Tibial artery (tissue), 4 donors: ENCODE measurements at places on chromosomes 11 and 22.

DNA sequence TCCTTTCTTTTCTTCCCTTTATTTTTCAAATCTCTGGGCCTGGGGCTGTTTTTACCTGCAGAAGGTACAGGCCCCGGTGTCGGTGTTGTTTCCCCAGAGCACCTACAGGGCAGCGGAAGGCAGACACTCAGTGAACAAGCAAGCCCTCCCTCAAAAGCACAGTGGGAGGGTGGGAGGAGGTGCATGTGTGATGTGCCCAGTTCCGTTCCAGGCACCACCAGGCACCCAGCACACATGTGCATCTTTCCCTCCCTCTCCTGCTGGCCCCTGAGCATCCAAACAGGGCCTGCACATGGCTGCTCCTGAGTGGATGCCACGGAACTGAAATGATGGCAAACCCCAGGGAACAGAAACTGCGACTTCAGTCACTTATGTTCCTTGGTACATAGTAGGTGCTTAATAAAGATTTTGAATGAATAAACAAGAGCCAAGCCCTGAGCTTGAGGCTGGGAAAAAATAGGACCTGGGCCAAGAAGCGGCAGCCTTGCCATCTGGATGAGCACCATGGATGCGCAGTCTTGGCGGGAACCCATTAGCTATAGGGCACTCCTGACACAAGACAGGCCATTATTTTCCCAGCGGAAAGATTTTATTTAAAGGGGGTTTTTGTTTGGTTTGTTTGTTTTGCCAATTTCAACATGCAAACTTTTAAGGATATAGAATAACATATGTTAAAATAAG is 47.8 kb downstream of the ARRB1 start:
- DNase-seq = no peak

- DNase-seq = no peak
Observed at GRCh38 chr22:43205748-43206508, 19.0 kb upstream of the TTLL12 start.

DNA sequence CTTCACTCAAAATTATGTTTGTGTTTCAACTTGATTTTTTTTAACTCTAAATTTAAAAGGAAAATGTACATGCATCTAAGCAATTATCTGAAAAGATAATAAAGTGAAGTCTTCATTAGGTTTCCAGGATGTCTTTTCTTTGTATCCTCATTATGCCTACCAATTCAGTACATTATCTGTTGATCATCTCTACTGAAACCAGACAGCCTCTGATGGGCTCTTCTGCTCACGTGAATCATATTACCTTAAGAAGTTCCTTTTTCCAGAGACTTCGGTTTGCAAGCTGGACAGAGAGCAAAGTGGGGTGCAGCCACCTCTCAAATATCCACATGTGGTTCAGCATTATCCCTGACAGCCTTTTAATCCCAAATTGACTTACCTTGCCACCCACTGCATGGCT is 158.4 kb downstream of the CADM1 start:
- no peak for DNase-seq

GRCh38 chr11:72084076-72084475 is 3.4 kb downstream of the LRRC51 start:
- no peak for DNase-seq

- DNase-seq = no peak
Observed at GRCh38 chr11:120334332-120334731, 1.9 kb upstream of the ARHGEF12 start.

DNA sequence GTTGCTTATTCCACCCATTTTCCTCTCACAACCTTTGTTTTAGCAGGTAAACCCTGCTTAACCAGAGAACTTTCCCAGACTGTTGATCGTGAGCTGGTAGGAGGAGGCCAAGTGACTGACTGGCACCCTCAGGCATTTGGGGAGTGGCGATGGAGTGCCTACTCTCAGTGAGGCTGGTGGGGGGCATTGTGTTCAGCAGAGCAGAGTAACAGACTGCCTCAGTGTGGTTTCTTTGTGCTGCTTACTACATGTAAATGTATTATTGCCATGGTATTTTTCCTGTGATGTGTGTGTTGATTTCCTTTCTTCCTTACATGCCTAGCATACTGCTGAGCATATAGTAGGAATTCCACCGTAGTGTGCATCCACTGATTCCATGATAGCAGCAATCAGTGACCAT is 2.6 kb downstream of the MARK2 start:
- no peak for DNase-seq

DNA sequence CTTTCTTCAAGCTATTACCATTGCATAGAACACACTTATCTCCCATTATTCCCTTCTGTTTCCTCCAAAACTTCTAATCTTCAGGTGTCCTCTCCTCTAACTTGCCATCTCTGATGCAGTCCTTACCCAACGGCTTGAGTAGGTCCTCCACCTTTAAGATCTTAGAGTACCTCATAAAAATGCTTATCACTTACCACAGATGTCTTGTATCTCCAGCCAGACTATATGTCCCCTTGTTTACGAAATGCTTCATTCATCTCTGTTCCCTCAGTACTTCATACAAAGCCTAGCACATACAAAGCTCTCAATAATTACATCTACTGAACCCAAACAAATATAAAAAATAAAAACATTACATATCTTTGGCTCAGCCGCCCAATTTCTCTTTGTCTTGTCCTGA is 49.2 kb downstream of the PAK1 start:
- no peak for DNase-seq

- DNase-seq = no peak
Observed at GRCh38 chr22:23403720-23404688, 176.1 kb downstream of the IGLL1 start.

DNA sequence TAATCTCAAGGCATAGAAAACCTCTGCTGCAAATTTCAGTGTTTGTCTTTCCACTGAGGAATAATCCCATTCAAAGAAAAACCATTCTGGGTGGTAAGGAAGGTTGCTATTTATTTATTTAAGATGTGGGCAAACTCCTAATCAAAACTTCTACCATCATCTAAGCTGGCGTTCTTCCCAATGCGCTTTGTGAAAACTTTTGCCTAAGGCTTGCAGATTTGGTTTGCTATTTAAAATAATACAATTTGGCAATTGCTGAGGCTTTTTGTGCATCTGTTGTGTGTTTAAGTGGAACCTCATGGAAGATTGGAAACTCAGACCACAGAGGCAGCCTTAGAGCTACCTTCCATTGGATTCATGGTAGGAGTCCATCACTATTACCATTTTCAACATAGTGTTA is 309.0 kb downstream of the BLID start:
- DNase-seq = no peak

GRCh38 chr22:30175690-30176288 is 70.8 kb downstream of the LIF start:
- DNase-seq = no peak

DNA sequence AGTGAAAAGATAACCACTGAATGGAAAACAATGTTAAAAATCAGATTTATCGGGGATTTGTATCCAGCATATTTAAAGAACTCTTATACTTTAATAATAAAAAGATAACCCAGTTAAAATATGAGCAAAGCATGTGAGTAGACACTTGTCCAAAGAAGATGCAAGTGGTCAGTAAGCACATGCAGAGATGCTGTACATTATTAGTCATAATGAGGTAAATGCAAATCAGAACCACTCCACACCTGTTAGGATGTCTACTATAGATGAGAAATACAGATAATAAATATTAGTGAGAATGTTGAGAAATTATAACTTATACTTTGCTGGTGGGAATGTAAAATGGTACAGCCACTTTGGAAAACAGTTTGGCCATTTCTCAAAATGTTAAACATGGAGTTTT is 28.0 kb downstream of the QSER1 start:
- no peak for DNase-seq

DNA sequence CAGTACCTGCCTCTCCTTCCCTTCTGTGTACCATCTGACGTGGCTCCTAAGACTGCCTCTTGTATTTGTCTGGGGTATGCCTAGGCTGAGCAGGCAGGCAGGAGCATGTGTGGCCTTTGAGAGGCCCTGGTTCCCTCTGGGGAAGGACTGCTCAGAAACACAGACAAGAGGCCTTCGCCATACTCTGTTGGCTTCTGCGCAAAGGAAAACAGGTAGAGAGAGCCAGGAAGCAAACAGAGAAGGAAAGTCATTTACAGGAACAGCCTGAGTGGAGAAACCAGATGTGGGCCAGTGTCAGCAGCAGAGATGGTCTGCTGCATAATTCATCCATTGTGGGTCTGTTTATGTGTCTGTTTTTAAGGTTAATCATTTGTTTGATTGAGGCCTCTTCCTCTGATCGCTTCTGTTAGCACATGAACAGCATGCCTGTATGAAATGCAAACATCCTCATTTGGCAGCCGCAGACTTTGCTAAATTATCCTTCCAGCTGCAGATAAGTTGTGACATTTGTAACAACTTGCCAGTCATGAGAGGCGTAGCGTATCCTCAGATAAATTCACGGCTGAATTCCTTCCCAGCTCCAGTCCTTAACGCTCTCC is 119.4 kb downstream of the GALNT18 start:
- DNase-seq = no peak

DNA sequence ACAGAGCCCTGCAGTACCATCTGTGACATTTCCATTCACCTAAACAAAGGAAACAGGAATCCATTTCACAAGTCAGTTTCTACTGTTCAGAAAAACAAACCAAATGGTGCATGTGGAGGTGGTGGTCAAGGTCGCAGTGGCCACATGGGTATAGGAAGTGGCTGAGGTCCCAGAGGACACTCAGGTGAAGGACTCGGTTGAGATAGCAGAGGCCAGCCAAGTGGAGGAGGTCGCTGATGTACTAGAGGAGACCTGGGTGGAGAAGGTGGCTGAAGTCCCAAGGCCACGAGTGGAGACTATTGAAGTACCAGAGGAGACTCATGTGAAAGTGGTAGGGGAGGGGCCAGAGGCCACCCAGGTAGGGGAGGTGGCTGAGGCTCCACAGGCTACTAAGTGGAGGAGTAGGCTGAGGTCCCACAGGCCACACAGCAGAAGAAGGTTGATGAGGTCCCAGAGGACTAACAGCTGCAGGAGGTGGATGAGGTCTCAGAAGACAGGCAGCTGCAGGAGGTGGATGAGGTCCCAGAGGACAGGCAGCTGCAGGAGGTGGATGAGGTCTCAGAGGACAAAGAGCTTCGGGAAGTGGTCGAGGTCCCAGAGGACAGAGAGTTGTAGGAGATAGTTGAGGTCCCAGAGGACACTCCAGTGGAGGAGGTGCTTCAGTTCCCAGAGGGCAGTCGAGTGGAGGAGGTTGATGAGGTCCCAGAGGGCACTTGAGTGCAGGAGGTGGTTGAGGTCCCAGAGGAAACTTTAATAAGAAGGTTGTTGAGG is 40.2 kb downstream of the ZNF195 start:
- DNase-seq = no peak

DNA sequence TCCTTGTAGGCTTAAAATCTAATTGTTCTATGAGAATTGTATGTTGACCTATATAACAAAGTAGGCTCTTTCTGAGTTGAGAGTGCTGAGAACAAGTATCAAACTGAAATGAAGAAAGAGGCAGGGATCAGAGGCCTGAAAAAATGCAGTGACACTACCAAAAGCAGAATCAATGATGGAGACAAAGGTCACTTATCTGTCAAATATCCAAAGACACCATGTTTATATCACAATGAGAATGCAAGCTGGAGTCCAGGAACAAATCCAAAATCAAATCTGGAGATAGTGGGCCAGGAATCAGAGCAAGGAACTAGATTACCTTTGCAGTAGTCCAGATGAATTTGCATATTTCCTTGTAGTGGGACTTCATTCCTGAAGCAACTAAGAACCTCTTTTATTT is 377.7 kb downstream of the DLG2 start:
- no peak for DNase-seq

DNA sequence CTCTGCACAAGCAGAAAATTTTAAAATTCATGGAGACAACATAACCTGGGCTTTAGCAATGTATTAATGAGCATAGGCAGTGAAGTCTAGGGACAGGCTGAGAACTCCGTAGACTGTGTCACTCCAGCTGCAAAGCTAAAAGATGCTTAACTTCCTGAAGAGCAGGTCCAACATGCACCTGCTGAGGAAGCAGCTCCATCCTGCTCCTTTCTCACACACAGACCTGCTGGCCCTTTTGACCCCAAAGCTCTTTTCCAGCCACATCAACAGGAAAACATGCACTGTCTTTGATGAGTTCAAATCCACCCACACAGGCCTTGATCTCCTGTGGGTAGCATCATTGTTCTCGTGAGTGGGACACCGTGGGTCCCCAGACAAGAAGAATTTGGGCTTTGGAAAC is 36.0 kb downstream of the SYN3 start:
- no peak for DNase-seq

GRCh38 chr11:3823303-3823702 is 14.9 kb downstream of the PGAP2 start:
- DNase-seq = no peak

- no peak for DNase-seq
Observed at GRCh38 chr22:19665784-19666672, 48.3 kb upstream of the SEPTIN5 start.

GRCh38 chr11:13291800-13292199 is 14.2 kb downstream of the BMAL1 start:
- DNase-seq = no peak

DNA sequence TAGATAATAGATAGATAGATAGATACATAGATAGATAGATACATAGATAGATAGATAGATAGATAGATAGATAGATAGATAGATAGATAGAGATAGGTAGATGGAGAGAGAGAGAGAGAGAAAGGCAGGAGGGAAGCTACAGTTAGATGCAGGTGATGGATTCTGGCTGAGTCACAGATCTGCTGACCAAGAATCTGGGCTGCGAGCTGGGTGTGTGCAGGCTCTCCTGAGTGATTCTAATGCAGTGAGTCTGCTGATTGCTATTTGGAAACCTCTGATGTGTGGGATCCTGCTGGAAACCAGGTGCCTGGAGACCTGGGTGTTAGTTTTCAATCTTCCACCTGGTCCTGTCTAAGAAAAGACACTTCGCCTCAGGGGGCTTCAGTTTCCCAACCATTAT is 1441.8 kb downstream of the TBC1D22A start:
- DNase-seq = no peak

DNA sequence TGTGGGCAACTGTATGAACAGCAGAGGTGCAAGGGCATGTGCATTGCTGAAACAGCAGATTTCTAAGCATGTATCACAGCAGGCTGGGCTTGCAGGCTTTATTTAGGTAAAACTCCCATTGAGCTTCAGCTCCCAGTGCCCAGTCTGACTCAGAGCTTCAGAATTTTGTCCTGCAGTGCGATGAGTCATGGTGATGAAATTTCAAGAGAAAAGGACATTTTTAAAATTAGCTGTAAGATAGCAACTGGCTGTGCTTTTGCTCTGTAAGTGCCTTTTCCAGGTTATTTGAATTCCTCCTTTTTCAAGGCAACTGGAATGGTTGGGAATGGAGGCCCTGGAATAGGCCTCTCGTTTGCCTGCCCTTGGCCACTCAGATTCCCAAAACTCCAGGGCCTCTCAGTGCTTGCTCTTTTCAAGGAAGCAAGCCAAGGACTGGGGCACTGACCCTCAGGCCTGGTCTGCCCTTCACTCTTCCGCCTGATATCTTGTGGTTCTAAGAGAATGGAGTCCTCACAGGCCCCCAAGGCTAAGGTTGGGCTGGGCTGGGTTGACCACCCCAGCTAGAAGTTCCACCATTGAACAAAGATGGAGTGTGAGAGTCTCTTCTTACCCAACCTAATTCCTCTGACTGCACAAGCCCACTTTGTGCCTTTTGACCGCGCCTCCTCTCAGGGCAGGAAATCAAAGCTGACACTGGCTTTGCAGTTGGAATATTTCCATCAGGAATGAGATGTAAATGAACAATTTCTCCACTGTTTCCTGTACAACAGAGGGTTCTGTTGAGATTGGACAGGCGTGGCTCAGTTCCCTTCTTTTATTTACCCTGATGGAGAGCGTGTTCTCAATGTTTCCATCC is 59.5 kb upstream of the PRSS23 start:
- peak; percentile 86 for DNase-seq

- DNase-seq = no peak
Observed at GRCh38 chr11:77418155-77418970, 55.5 kb downstream of the PAK1 start.

GRCh38 chr22:44395118-44396005 is 82.6 kb upstream of the SHISAL1 start:
- peak; percentile 5 for DNase-seq
